ENCODE measurements at places on chromosomes 6 and 20.

DNA sequence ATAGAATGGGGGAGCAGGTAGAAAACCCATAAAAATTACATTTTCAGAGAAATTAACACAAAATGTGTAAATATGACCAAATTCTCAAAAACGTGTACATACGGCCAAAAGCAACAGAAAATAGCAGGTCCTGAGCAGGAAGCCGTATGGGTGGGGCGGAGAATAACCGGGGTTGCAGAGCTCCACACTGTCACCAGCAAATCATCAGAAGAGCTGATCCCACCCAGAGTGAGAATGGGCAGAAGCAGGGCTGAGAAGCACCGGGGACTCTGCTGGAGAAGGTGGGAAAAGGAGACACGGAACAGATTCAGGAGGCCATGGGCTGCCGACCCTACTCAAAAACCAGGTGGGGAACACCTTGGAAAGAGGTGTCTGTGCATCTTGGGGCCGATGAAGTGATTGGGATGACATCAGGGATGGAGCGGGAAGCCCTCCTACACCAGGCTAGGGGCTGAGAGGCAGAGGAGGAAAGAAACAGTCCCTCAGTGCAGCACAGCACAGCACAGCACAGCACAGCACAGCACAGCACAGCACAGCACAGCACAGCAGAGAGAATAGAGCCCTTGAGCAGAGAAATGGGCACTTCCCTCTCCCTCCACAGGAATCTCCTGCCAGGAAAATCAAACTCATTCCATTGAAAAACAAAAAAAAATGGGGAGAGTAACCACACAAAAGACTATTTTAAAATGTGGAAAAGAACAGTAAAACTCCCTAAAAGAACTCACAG is 22.3 kb downstream of the STX7 start:
- DNase-seq = no peak

DNA sequence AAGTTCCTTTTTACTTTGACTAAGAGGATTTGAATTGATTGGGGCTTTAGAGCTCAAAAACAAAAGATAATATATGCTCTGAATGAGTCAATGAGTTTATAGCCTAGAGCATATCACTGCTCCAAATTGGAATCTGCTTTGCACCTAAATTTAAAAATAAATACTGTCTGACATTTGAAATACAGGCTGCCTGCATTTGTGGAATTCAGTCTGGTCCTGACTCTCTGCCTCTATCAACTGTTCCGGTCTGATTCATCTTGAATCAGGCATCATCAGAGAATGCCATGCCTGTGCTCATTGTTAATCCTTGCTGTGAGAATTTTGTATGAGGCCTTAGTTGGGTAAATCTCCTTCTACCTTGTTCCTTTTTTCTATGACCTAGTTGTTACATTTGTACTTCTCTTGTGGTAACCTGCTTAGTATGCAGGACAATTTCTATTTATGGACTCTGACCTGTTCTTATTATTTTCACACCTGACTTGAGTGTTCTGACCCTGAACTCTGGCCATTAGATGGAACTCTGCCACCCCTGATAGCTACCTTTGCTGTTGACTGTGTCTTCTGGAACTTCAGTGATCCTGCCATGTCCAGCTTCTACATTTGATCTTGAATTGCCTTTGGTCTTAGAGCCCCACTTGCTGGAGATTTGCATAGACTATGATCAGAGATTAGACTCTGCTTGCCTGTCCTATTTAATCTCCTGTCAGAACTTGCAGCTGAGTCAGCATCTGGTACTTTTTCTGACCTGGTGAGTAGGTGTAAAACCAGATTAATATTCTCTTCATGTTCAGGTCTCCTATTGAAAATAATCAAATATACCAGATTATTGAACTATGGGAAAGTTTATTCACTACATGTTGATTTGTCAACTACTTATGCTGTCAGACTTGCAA is 442.7 kb upstream of the HS3ST5 start:
- no peak for DNase-seq

- no peak for DNase-seq
These were observed 82.5 kb upstream of the TNFAIP3 start for GRCh38 chr6:137784583-137784982.

DNA sequence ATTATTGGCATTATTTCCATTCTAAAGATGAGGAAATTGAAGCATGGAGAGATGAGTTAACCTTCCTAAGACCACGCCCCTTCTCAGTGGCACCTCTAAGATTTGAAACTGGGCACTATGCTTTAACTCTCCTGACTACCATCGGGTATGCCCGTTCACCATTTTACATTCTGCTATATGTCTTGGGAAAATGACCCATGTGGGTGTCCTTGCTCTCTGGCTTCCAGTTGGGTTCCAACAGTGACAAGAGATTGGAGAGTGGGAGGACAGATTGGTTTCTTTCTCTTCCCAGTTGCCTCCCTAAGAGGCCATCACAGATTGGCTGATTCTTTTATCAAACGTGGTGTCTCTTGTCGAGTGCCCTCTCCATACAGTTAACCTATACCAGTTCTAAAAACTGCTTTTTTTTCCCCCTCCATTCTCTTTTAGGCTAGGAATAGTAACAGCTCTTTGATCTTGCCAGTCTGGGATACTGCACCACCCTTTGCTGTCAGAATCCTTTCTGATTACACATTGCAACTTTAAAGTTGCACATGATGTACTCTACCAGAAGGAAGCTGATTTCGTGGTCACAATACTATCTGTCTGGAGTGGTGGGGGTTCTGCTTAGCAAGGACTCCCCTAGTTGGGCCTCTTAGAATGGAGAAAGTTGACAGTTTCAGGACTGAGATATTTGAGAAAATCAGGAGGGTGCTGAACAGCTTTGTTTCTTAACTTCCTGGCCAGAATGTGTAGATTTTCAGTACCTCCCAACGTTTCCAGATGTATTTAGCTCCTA is 88.0 kb upstream of the ELOVL5 start:
- no peak for DNase-seq

DNA sequence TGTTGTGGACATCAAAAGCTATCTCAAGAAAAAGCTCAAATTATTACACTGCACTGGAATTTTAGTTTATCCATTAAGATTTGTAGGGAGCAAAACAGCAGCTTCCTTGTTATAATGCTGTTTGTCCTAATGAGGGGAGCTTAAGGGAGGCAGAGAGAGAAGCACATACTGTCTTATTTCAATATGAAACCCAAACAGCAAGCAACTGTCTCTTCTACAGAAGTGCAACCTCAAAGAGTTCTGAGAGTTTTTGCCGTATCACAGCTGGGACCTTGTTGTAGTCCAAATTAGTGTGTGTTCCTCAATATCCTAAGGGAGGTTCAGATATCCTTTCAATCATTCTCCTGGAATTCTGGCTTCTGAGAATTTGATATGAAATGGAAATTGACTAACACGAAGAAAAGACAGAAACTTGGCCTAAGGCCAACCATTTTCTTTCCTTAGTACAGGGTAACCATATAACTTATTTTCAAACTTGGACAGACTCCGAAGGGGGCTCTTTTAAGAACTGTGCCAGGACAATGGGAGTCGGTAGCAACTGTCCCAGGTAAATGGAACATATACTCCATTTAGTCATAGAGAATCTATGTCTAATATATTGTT is 149.3 kb upstream of the CCN2 start:
- DNase-seq = no peak

GRCh38 chr6:111976139-111976538 is 77.8 kb upstream of the CCN6 start:
- no peak for DNase-seq

DNA sequence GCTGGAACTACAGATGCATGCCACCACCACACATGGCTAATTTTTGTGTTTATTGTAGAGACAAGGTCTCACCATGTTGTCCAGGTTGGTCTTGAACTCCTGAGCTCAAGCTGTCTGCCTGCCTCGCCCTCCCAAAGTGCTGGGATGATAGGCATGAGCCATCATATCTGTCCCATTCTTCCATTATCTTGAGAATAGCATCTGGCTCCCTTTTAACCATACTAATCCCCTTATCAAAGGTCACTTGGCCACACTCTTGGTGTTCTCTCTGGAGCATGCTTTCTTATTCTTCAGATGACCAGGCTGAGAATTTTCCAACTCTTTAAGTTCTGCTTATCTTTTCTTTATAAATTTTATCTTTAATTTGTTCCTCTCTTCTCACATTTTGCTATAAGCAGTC is 15.9 kb upstream of the TRERF1 start:
- no peak for DNase-seq

DNA sequence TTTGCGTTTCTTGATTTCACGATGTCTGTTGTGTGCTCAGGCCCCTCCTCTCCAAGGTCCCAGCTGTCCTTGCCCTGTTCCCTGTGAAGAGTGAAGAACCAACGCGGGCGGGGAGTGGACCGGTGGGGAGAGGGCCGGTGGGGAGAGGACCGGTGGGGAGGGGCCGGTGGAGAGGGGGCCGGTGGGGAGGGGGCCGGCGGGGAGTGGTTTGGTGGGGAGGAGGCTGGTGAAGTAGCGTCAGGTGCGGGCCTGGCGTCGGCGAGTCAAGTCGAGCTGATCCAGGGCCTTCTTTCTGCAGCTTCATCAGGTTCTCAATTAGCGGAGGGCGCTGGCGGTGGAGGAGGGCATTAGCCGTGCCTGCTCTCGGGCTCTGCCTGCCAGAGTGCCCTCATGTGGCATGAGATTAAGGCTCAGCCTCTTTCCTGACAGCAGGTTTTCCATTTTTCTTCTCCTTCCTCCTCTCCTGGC is 21.2 kb upstream of the BHLHE23 start:
- no peak for DNase-seq

GRCh38 chr20:12941025-12941424 is 67.7 kb upstream of the SPTLC3 start:
- DNase-seq = no peak

DNA sequence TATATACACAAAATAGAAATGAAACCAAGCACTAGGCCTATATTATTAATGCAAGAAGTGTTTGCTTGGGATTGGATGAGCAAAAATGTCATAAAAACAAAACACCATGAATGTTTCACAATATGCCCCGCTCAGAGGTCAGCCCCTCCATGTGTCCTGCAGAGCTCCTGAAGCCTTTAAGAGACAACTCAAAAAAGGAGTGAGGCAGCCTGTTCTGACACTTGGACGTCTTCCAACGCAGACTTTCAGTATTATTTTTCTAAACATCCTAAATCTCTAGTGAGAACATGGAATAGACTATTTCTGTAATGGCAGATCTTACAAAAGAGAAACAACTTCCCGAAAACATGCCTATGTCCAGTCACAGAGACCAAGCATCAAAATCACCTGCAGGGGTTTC is 322.6 kb downstream of the PRKN start:
- DNase-seq = no peak

- DNase-seq = no peak
These were observed 50.1 kb upstream of the RNF24 start for GRCh38 chr20:4065391-4065844.

- no peak for DNase-seq
These were observed 200.5 kb downstream of the MYLK4 start for GRCh38 chr6:2550247-2550646.

- peak; percentile 68 for DNase-seq
These were observed 49.4 kb downstream of the TMEM242 start for GRCh38 chr6:157273756-157274470.

- peak; percentile 38 for DNase-seq
These were observed 1.6 kb downstream of the PPP1R16B start for GRCh38 chr20:38806855-38807655.

- DNase-seq = peak; percentile 71
These were observed 84.9 kb upstream of the ASF1A start for GRCh38 chr6:118808793-118809638.

- no peak for DNase-seq
These were observed 41.7 kb downstream of the ARFGEF2 start for GRCh38 chr20:48962976-48963771.

DNA sequence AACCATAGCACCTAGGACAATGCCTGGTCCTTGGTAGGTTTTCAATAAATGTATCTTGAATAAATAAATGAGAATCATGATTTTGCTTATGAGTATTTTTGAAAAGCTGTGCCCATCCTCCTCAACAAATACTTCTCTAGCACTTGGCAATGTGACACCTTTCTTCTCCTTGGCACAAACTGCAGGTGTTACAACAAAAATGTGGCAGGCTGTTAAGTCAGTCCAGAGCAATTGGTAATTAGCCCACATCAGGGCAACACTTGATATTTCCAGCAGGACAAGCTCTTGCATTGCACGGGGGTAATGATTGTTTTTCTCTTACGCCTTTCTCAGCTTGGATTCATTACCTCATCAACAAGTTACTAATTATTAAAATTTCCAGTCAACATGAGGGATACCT is 31.6 kb upstream of the SNX9 start:
- DNase-seq = no peak

- DNase-seq = no peak
These were observed 72.5 kb upstream of the SULF2 start for GRCh38 chr20:47857569-47858464.

- no peak for DNase-seq
These were observed 93.2 kb upstream of the ZNF184 start for GRCh38 chr6:27565839-27566779.

GRCh38 chr20:13061381-13061780 is 52.6 kb downstream of the SPTLC3 start:
- no peak for DNase-seq

DNA sequence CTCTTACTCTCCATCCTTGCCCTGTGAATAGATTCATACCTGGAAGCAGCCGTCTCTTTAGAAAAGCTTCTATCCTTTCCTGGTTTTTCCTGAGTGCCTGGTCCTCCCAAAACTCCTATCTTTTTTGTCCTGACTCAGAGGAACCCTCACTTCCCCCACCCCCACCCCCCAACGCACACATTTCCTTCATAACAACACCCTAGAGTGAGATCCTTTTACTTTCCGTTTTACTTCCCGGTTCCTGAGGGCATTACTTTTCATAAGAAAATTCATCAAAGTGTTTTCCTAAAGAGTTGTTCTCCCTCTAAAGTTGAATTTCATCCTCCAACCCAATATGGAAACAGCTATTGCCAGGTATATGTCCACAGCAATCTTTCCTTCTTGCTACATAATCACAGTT is 327.0 kb downstream of the NRN1 start:
- no peak for DNase-seq

- DNase-seq = no peak
These were observed 122.6 kb downstream of the OPRM1 start for GRCh38 chr6:154161689-154162088.

GRCh38 chr6:52186075-52186474 is at the start of gene IL17A:
TSS of gene IL17A (plus strand) at chr6:52186375. CDS start at chr6:52186432, 57 bp downstream.
- no peak for DNase-seq

DNA sequence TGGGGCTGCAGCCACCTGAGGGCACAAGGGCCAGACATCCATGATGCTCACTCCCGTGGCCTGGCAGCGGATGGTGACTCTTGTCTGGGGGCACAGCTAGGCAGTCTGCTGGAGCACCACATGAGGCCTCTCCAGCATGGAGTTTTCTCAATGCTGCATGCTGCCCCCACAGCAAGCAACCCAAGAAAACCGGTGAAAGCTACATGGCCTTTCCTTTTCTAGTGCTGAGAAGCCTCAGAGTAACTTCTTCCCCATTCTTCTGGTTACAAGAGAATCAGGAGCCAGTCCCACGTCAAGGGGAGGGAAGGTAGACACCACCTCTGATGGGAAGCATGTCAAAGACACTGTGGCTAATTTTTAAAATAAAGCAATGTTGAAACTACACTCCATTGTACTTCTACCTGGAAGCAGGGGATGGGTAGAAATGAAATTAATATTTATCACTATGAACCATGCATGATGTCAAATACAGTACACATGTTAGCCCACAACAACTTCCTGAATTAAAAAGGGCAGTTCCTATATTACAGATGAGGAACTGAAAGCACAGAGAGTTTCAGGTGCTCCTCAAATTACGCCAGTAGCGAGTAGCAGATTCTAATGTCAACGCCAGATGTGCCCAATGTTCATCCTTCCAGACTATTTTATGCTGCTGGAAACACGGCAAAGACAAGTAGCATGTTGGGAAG is 101.5 kb downstream of the LAMP5 start:
- no peak for DNase-seq

- DNase-seq = no peak
These were observed 81.4 kb upstream of the CDH4 start for GRCh38 chr20:61170496-61171320.

All from CD4-positive, alpha-beta T cell treated with Interleukin-4 for 4 hours (primary cell).